Nephron progenitor cell (in vitro differentiated cells): ENCODE measurements at places on chromosomes 16 and 17.

GRCh38 chr17:12421646-12422306 lies 243.9 kb upstream of the MYOCD start:
- DNase-seq = no peak

- DNase-seq = no peak
These were observed 14.1 kb downstream of the RAD51C start for GRCh38 chr17:58706351-58707140.

GRCh38 chr16:27924411-27925118 lies 138.9 kb downstream of the GSG1L start:
- DNase-seq = no peak

GRCh38 chr16:56093055-56093454 lies 98.2 kb upstream of the GNAO1 start:
- DNase-seq = no peak

GRCh38 chr17:63478814-63479494 lies 2.1 kb downstream of the ACE start:
- DNase-seq = peak; percentile 79

- no peak for DNase-seq
These were observed 11.4 kb downstream of the MARVELD3 start for GRCh38 chr16:71637398-71637797.

DNA sequence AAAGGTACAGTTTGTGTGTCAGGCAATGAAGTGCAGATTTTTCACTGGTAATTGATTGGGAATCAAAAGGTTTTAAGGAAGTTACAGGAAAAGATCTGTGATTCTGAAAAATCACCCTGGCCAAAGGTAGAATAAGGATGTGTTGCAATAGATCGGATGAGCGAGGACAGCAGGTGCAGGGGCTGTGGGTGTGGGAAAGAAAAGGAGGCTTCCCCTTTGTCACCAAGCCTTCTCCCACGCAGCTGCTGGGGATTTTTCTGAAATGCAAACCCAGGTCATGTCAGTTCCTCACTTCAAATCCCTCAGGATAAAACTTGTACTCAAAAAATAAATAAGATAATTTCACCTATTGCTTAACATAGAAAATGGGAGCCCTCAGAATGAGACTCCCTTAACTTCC lies 47.9 kb upstream of the ARHGAP17 start:
- DNase-seq = no peak

- no peak for DNase-seq
These were observed 42.6 kb downstream of the GDE1 start for GRCh38 chr16:19479302-19479721.

DNA sequence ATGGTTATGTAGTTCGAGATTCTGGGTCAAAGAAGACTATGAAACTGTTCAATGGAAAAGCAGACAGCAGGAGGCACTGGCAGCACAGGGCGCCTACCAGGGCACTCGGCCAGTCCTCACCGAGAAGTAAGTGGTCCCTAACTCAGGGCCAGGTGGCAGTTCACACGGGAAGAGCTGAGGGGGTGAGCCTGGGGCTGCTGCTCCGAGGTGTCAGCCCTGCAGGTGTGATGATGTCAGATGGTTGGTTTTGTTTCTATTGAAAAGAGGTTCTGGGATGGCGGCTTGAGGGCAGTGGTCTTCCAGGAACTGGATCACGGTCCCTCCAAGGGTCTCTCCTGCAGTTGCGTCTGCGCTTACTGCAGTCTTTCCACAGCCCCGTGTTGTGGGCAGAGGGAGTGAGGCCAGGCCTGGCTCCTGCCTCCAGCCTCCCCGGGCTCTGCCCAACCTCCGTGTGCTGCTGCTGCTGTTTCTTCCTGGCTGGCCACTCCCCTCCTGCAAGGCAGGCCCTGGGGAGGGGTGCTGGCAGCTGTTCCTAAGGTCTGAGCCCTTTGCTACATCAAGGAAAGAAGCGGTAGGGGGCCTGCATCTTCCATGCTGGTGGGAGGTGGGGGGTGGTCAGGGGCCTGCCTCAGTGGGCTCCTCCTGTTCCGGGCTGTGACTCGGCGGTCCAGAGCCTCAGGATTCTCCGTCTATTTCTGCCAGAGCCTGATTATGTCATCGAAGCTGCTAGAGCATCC lies 22.6 kb downstream of the RNF213 start:
- no peak for DNase-seq

DNA sequence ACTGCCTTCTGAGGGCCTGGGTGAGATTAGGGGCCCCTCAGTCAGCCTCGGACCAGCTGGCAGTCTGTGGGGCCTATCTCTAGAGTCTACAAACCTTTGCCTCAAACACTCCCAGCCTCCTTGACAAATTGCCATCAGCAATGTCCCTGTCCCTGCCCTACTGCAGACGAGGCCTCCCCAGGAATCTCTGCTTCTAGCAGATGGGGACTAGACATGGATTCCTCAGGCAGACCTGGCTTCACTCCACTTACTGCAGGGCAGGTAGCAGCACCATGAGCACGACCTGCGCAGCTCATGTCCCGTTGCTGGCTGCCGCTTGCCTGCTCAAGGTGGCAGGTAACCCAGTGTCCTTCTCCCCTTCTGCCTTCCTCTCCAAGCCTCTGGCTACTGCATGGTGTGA lies 49.1 kb downstream of the PLD6 start:
- no peak for DNase-seq

GRCh38 chr17:36777118-36777517 lies 160.2 kb upstream of the LHX1 start:
- peak; percentile 49 for DNase-seq

DNA sequence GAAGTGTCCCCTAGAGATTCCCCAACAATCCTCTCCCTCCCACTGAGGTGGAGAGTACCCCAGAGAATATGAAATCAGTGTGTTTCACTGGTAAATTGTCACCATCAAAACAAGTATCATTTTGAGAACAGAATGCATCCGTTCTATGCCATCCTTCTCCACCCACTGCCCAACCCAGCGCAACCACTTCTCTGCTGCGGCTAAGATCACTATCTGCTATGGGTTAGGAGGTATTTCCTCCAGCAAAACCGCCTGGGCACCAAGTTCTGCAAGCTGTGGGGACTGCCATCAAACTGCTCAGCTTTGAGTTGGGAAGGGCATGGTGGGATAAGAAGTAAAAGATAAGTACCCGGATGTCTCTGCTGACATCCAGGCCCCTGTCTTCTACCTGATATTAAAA lies 24.4 kb downstream of the CNTNAP1 start:
- no peak for DNase-seq

GRCh38 chr16:57152096-57153093 lies 33.4 kb downstream of the PSME3IP1 start:
- no peak for DNase-seq

DNA sequence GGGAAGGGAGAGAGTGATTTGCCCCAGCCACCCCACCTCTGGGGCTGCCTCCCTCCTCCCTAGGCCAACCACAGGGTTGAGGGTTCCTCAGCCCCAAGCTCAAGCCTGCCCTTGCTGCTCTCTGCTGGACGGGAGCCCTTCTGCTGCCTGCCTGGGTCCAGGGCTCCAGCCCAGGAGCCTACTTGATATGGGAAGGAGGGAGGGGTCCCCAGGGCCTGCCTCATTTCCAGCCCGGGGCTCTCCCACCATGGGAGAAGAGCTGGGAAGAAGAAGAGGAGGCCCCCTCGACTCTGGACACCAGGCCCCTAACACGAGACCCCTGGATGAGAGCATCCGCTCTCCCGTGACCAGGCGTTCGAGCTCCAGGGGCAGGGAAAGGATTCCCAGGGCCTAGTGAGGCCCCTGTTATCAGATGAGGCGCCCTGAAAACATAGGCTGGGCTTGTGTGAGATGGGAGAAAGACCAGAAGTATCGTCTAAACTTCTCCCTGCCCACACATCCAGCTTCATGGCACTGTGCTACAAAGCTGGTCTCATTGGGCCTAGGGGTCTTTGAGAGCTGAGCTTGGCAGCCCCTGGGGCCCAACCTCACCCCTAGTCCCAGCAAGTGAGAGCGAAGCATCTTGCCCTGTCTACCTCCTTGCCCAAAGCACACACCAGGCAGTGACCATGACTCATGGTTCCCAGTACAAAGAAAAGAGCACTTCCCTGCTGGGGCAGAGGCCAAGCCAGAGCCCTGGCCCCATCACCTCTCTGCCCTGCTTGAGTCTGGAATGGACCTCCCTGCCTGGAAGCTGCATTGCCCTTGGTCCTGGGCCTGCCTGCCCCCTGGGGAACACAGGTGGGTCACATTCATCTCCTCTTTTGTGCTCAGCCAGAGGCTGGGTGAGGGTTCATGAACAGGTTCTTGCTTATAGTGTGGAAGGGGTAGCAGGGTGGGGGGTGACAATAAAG lies 987 bp downstream of the SLC16A5 start:
- no peak for DNase-seq

DNA sequence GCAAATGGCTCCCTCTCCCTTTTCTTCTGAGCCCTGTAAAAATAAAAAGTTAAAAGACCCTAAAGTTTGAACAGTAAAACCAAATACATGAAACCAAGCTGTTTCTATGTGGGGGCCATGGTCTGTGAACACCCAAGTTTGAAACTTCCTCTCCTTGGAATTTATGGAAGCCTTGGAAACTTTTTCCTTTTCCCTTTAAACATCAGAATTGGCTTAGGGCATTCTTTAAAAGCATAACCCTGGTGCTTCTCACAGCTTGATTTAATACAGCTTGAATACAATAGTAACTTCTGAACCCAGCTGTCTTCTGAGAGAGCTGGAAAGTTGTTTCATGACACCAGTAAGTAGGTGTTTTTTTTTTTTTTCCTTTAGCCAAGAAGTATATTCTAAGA lies 26.5 kb downstream of the NKD1 start:
- no peak for DNase-seq

DNA sequence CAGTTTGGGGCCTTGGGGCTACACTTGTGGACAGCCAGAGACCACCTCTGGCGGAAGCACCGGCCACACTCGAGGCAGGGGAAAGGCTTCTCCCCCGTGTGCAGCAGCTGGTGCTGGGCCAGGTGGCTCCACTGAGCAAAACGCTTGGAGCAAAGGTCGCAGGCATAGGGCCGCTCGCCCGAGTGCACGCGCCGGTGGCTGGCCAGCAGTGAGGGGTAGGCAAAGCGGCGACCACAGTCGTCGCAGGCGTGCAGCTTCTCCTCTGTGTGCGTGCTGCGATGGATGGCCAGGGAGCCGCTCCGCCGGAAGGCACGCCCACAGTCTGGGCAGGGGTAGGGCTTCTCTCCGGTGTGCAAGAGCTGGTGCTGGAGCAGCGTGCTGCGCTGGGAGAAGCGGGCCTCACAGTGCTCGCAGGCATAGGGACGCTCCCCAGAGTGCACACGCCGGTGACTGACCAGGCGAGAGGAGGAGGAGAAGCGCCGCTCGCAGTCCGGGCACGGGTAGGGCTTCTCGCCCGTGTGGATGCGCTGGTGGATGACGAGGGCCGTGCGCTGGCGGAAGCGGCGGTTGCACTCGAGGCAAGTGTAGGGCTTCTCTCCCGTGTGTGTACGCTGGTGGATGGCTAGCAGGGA lies 5.8 kb downstream of the ZNF689 start:
- DNase-seq = no peak

- DNase-seq = peak; percentile 51
These were observed 844 bp downstream of the TBKBP1 start for GRCh38 chr17:47694581-47695428.

DNA sequence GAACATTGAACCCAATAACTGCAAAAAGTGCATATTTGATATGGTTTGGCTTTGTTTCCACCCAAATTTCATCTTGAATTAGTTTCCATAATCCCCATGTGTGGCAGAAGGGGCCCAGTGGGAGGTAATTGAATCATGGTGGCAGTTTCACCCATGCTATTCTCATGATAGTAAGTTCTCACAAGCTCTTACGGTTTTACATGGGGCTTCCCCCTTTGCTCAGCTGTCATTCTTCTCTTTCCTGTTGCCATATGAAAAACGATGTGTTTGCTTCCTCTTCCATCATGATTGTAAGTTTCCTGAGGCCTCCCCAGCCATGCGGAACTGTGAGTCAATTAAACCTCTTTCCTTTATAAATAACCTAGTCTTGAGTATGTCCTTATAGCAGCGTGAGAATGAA lies 127.6 kb downstream of the CHD9NB start:
- no peak for DNase-seq

GRCh38 chr16:64151990-64152767 lies 969.7 kb downstream of the CDH11 start:
- DNase-seq = no peak

GRCh38 chr17:59668816-59669215 lies 38.4 kb downstream of the PTRH2 start:
- DNase-seq = no peak

- no peak for DNase-seq
These were observed 4.0 kb downstream of the ERN1 start for GRCh38 chr17:64125937-64126336.

- DNase-seq = no peak
These were observed 252.2 kb upstream of the DYNLRB2 start for GRCh38 chr16:80288616-80289015.

- DNase-seq = no peak
These were observed 44.1 kb upstream of the CACNG4 start for GRCh38 chr17:66920435-66920834.

- no peak for DNase-seq
These were observed 5.2 kb downstream of the EPOP start for GRCh38 chr17:38669520-38669919.

- no peak for DNase-seq
These were observed 20.6 kb downstream of the SLC12A3 start for GRCh38 chr16:56885446-56886162.

- no peak for DNase-seq
These were observed 446 bp upstream of the COQ7 start for GRCh38 chr16:19066988-19067348.

- no peak for DNase-seq
These were observed 46.8 kb upstream of the MRTFB start for GRCh38 chr16:14024283-14024682.

GRCh38 chr16:5557966-5558365 lies 460.4 kb upstream of the EEF2KMT start:
- DNase-seq = no peak

DNA sequence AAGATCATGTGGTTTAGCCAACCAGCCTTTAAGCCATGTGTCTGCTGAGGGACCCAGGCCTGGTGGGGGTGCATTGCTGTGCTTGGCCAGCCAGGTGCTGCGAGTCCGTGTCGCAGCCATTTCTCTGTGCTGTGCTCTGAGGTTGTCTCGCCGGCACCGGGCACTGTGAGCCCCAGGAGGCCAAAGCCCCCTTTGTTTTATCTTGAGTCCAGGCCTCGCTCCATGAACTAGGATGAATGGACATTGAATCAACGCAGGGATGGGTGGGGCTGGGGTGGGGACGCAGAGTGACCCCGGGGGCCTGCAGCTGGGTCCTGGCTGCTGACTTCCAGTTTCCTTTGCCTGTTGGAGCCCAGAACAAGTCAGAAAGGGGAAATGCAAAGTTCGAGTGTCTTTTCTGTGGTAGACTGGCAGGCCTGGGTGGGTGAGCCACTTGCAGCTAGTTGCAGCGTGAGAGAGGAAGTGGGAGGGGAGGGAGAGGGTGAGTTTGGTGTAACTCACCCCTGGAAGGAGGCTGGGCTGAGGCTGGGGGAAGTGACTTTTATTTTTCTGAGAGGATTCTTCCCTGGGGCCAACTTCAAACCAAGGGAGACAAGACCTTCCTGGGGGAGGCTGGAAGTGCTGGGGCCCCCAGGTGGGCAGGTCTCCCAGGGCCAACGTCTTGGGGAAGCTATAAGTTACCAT lies 324.7 kb downstream of the SEC14L1 start:
- no peak for DNase-seq

GRCh38 chr17:57666946-57667345 lies 78.2 kb downstream of the CCDC182 start:
- no peak for DNase-seq

GRCh38 chr16:72311426-72311825 lies 139.5 kb upstream of the PMFBP1 start:
- DNase-seq = no peak

GRCh38 chr17:51814521-51814920 lies 344.0 kb downstream of the CA10 start:
- no peak for DNase-seq

- no peak for DNase-seq
These were observed 14.3 kb upstream of the TMED6 start for GRCh38 chr16:69365901-69366300.

- no peak for DNase-seq
These were observed 932 bp upstream of the MYBBP1A start for GRCh38 chr17:4555873-4556759.
